Fibroblast of the aortic adventitia (primary cell): ENCODE measurements at places on chromosomes 6 and 20. TPM values are rescaled to one million over a fixed set of nuclear protein-coding genes. Genes with fewer than 3 reads are reported as not detected.
A peak's percentile ranks its signal among the peaks of the same experiment; 100 is the strongest.

Gene FRK
- 2.0 TPM in 2 replicates for total RNA-seq

DNA sequence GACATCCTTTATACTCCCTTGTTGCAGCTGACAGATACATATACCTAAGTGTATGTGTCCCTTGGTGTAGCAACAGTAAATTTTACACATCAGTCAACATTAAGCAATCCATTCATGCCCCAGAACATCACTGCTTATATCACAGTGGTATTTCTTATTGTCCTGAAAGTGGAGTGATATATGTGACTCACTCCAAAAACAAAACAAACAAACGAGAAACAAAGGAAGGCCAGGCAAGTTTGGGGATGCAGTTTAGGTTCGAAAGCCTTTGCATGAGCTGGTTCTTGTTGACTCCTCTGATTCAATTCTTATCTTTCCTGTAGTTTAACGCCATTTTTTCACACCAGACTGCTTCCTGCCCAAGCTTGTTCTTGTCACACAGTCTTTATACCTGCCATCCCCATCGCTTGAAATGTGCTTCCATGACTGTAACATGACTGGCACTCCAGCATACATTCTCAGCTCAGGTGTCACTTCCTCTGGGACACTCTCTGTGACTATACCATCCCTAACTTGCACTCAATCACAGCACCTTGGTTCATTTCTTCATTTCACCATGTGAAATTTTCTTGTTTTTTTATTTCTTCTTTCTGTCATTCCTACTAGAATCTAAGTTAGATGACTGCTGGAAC is 125.0 kb upstream of the TSHZ2 start:
- no peak for DNase-seq

Gene UBE2J1
- 23.1 and 50.9 TPM in 2 replicates for total RNA-seq

DNA sequence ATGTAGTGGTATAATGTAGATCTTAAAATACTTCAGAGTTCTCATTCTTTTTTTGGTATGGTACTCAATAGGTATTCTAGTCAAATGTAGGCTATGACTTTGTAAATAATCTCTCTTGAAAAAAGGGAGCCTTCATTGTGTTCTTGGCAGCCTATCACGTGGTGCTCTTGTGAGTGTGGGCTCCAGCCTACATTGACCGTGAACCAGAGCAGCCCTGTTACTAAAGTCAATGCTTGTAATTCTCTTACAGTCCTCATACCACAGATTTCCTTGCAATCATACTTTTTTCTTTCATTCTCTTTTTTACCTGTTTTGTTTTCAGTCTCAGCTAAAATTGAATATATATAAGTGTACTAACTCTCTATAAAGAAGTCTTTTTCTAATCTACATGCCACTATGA is 31.1 kb downstream of the ARID1B start:
- peak; percentile 59 for DNase-seq

DNA sequence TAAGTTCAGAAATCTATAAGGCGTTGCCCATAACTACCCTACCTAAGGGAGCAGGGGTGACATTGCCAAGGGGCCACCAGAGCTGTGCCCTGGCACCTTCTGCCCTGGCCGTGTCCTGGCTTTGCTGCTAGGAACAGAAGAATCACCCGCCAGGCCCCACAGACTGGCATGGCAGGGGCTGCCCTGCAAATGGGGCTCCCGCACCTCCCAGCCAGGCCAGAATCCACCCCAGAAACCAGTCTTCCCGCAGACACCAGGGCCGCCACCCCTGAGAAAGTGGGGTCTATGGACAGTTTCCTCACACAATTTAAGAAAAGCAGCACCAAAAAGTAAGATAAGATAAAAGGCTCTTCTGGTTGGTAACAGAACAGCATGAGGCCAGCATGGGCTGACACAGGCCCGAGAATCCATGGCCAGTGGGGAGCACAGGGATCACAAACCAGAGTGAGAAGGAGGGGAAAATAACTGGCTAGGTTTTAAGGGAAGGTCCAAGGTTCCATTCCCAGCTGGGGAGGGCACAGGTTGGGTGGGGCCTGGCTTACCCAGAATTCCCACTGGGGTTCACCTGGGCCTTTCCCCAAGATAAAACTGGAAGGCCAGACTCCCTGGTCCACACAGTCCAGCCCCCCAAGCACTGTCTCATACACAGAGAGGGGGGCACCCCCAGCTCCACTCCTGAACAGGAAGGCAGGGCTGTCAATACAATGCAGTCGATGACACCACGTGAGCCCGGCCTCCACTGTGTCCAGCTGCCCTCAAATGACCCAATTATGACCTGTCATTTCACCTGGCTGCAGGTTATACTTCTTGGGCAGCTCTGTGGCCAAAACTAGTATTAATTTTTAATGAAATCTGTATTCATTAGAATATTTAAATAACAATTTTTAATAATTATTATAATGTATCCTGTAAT is 59.4 kb downstream of the PYGB start:
- no peak for DNase-seq

Gene BPIFB4
- total RNA-seq: not detected in 2 replicates

GRCh38 chr6:139833592-139833991 is 459.1 kb upstream of the CITED2 start:
- DNase-seq: no peak

GRCh38 chr6:56808871-56809359 is 146.0 kb upstream of the BEND6 start:
- DNase-seq: peak; percentile 42

DNA sequence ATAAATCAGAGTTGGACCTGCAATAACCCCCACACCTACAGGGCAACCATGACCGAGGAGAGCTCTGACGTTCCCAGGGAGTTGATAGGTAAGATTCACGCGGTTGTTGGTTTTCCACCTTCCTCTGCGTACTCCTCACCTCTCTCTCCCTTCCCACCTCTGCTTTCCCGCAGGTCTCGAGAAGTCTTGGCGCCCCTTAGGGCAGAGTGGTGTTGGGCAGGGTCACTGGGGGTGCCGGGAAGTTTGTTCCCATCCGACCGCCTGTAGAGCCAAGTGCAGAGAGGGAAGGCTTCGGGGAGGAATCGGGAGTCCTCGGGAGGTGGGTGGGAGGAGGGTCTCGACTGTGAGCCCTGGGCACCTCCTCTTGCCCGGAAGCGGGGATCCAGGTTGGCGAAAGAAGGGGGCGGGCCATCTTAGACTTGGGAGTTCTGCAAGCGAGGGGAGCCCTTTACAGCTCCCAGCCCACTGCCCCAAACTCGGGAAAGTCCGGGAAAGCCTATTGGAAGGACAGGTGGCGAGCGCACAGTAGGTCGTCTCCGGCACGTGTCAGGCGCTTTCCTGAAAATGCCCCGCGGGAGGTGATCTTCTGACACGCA is 672 bp downstream of the CARMIL1 start:
- DNase-seq: peak; percentile 7

DNA sequence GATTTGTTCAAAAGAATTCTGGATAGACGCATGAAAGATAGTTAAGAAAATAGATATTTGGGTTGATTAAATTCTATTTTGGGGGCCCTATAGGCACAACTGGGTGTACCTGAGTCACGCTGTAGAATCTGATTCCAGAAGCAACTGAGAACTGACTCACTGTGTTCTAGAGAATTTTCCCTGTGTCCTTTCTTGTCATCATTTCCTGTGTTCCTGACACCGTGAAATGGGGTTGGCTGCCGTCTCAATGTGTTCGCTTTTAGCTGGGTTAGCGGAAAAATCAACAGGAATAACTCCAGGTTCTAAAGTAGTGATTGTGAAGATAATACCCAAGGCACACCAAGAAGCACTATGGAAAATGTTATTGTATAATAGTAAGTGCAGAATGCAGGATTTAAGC is 5.0 kb downstream of the GCNT2 start:
- DNase-seq: no peak

Gene PRSS16
- not detected in 2 replicates for total RNA-seq

- no peak for DNase-seq
These were observed 94.6 kb downstream of the FAXC start for GRCh38 chr6:99254616-99255550.

Gene CAGE1
- total RNA-seq: 0.33 and 0.36 TPM in 2 replicates

DNA sequence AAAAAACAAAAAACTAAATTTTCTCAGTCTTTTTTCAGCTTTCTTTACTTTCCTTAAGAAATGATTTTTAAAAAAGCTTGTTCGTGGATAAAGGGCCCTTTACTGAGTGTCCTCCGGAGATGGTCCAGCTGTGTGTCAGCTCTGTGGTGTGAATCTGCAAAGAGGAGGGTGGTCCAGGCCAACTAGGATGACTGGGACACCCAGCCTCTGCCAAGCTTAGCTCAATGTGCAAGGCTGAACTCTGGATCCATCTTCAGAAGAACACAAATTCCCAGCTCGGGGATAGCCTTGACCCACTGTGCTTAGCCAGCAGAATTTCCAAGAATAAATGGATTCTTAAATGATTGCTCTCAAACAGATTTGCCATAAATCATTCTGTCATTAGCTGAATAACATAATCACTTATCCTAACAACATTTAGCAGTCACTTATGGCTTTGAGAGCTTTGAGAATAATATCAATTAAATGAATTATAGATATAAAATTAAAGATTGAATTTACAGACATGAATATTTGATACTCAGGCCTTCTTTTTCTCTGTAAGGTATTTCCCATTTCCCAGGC is 14.2 kb upstream of the CALHM5 start:
- DNase-seq: no peak

DNA sequence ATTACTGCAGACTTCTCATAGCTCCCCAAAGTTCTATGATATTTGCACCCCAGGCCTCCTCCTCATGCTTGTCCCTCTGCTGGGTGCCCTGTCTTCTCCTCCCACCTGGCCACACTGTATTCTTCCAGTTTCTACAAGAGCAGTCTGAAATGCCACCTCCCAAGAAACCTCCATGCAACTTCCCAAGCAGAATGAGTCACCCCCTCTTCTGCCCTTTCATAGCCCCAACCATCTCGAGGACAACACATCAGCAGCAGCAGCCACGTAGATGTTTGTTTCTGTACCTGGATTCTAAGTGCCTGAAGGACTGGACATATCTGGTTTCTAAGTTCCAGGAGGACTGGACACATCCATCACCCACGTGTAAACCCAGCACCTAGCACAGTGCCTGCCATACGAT is 6.6 kb upstream of the ULBP2 start:
- no peak for DNase-seq

GRCh38 chr6:1043458-1043836 is 268.5 kb upstream of the FOXQ1 start:
- no peak for DNase-seq

GRCh38 chr6:129920103-129920798 is 59.1 kb upstream of the TMEM244 start:
- DNase-seq: peak; percentile 20

DNA sequence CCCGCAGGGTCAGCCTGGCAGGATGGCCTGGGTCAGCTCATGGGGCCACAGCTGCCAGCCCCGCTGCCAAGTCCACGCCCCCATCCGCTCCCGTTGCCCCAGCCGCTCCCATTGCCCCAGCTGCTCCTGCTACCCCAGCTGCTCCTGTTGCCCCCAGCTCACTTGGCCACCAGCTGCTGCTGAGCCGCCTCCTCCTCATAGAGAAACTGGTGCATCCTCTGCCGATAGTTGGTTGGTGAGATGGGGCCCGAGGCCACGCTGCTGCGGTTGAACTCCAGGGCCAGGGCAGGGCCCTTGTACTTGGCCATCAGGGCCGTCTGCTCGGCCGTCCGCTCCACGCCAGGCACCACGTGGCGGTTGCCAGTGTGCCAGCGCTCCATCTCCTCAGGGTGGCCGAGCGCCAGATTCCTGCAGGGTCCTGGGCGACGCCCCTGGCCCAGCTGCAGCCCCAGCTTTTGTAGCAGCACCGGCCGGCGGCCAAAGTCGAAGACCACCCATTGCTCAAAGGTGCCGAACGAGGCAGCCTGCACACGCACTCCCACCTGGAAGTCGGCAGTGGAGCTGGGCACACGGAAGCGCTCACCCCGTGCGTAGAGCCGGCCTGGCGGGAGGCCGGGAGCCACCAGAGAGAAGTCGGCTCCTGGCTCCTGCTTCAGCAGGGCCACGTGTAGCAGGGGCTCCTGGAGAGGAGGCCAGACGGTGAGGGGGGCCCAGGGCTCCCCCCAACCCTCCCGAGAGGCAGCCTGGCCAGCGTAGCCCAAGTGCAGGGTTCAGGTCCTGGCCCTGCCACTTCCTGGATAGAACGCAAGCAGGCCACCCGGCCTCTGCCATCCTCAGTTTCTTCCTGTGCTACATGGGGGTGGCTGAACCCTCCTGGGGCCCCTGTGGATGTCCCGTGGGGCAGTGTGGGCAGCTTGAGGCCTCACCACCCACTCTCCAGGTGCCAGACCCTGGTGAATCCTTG is 4.8 kb downstream of the HELZ2 start:
- DNase-seq: no peak

DNA sequence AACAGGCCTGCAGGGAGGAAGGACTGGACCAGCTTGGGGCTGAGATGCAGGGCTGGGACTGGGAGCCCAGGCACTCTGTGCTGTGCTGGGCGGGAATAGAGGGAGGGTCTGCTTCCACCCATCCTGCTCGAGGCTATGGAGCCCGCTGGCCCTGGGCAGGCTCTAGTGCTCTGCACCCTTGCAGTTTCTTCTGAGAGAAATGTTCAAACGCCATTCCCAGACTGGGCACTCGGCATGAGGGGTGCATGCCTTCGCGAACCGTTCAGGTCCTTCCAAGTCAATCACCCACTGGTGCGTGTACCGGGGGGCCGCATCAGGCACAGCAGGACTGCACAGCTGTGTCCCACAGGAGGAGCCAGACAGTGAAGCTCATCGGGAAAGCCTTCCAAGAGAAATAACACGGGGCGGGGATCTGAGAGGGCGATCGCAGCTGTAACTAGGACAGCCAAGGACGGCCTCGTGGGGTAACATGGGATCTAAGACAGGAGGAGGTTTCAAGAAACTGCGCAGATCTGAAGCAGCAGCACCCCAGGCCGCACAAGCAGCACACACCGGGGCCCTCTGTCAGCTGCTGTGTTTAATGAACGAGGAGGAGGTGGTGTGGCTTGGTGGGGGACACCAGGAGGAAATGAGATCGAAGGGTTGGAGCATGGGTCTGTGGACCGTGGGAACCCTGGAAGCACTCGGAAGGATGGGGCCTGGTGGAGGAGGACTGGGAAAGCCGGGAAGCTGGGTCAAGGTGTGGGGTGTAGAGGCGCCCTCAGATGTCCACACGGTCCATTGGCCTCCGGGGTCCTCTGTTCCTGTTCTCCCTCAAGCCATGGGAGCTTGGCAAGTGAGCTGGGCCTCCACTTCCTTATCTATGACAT is 26.1 kb upstream of the PYGB start:
- no peak for DNase-seq

GRCh38 chr6:33817489-33817888 is 13.7 kb upstream of the MLN start:
- DNase-seq: no peak

GRCh38 chr6:159427771-159428170 is 258.6 kb downstream of the FNDC1 start:
- no peak for DNase-seq

Gene ESR1
- 2.7 and 3.4 TPM in 2 replicates for total RNA-seq

Gene JPH2
- under 0.01 and 0.82 TPM in 2 replicates for total RNA-seq

- DNase-seq: no peak
These were observed 35.0 kb upstream of the VSX1 start for GRCh38 chr20:25116739-25117458.

Gene GPSM3
- total RNA-seq: 0.90 TPM in 1 of 2 replicates, not detected in the other

Gene ASIP
- not detected in 2 replicates for total RNA-seq
